SJCRH30 (cell line): ENCODE measurements at places on chromosomes 12 and 14. TPM values are rescaled to one million over a fixed set of nuclear protein-coding genes. Genes with fewer than 3 reads are reported as not detected.
A peak's percentile ranks its signal among the peaks of the same experiment; 100 is the strongest.

DNA sequence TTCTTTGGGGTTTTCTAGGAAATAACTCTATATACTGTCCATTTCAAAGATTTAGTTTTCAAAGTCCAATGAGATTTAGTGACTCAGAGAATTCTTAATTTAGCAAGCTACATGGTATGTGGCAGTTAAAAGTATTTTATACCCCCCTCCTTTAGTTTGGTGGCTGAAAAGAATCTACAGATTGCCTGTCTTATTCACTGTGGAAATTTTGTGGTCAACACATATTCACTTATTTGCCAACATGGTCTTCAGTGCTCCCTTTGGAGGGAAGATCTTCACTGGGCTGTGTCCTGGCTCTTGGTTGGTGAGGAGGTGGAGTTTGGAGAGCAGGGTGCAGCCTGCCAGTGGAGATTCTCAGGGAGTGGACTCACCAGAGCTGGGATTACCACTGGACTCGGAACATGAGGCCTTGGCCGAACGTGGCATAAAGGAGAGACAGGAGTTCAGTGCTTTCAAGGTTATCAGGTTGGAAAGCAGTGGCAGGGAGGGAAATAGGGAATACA is 39.8 kb downstream of the SAMD4A start:
- no peak for DNase-seq

DNA sequence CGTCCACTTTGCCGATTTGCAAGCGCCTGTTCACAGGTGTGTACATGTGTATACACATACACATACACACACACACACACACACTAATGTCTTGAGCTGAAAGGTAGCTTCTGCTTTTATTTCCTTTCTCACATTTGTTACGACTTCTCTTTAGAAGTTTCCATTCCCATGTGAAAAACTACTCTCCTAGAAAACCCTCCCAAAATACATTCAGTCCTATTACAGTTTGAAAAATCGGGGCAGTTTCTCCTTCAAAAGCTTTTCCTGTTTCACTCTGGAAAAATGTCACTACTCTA is 3.9 kb downstream of the BLTP3B start:
- DNase-seq = no peak

GRCh38 chr12:6840761-6841515 is at the start of gene GNB3:
GNB3 (plus strand) TSS chr12:6840925; CDS start chr12:6841288, 363 bp downstream.
- DNase-seq = peak; percentile 47

DNA sequence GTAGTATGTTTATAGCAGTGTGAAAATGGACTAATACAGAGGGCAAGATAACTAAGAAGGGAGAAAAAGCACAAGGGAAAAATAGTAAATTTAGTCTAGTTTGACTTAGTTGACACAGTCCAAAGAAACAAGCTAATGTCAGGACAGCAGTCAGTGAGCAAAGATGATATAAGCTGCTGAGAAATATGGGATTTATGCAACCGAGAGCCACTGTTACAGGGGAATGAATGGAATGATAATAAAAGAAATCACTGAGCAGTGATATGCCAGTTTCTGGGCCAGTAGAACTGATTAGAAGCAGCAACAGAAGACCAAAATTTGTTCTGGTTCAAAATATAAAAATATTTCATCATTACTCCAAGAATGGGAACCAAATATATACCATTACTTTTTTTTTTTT is 60.1 kb downstream of the R3HDM2 start:
- DNase-seq = no peak

DNA sequence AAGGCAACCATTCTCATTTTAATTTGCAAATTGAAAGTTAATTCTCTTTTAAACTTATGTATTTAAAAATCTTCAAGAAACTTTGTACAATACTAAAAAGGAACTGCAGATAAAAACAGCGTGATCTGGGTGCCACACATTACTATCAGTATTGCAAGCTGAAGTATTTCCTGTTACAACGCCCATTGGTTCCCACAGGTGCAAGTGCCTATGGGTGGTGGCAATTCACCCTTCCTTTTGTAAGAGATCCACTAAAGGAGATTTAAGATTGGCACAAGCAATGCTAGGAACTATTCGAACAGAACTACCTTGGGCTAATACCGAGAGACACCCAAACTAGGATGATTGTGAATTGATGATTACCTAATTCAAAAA is 13.2 kb downstream of the TAOK3 start:
- no peak for DNase-seq

- DNase-seq = no peak
These were observed 17.2 kb upstream of the TPCN1 start for GRCh38 chr12:113203852-113204760.

DNA sequence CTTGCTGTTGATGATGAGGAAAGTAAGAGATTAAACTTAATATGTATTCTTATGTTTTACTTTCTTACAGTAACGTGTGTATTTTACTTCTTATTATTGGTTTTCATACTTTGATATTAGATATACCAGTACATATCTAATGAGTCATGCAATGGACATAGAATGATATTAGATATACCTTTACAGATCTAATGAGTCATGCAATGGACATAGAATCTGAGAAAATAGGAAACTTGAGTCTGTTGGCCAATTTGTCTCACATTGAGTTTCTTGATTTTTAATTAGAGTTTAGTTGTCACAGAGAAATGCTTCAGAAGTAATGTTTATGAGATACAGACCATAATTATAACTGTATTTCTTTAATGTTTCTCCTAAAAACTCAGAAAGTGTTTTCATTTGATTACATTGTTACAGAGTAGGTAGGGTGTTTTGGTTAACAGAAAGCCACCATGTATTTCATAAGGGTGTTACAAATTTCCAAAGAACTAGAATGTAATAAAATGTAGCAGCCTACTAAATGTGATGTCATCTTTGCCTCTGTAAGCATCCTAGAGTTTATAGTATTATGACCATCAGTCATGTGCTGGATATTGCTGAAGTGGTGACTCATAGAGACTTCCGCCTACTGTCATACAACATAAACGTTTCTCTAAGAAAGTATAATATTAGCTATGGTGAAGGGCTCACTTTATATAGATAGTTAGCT is 3.0 kb downstream of the GAS2L3 start:
- DNase-seq = no peak

GRCh38 chr12:3002646-3003045 is 43.4 kb downstream of the TEAD4 start:
- DNase-seq = peak; percentile 42

Gene ZBTB42
- 0.38 and 0.48 TPM in 2 replicates for total RNA-seq
